ENCODE measurements at places on chromosomes 4 and X.

- DNase-seq, result no peak
Measured at GRCh38 chrX:45903781-45904201, 641.4 kb downstream of the ZNF674 start.

- no peak for DNase-seq
Measured at GRCh38 chr4:3413675-3414420, 27.9 kb upstream of the HGFAC start.

DNA sequence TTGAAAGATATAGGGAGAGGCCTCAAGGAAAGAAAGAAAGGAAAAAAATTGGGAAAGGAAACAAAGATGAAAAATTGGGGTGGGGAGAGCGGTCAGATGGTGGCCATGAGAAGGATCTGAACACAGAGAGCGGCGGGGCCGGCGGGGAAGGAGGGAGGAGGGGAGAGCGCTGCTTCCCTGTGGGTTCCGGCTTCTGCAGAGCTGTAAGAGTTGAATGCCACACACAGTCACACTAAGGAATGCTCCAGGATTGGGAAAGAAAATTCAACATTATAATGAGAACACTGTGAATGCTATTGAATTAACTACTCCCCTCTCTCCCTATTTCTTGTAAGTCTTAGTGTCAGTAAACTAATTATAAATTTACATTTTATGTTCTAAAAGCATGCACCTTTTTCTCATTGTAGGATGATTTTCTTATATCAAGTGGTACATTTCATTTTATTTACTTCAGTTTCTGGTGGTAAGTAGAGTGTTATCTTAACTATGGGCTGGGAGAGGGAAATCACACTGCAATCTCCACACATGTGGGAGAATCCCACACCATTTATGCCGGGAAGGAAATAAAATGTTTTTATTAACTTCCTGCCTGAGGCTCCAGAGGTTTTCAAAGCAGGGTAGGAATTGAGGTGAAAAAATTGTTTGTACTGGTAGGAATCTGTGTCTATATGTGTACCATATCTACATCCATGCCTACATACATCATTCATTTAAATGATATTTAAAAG is 904 bp downstream of the F11 start:
- no peak for DNase-seq

GRCh38 chrX:107601326-107601725 is 27.0 kb upstream of the PRPS1 start:
- no peak for DNase-seq

DNA sequence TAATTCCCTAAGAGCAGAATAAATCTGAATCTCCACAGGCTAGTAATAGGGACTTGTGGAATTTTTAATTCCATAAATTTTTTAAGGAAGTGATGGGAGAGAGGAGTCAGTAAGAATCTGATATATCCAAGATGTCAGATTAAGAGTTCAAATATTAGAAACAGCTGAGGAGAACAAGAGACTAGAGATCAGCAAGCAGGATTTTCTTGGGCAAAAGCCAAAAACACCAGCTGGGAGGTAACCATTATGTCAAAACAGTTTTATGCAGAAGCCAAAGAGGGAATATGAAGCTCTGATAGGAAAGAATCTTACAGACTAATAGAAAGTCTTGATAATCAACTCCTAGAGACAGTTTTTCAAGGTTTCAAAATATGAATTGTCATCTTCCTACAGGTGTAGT is 72.2 kb upstream of the RBPJ start:
- DNase-seq, result no peak

- no peak for DNase-seq
Measured at GRCh38 chr4:163193717-163194116, 27.0 kb upstream of the NAF1 start.

Measured in KG1 (cell line).